Activated CD4-positive, alpha-beta memory T cell treated with anti-CD3 and anti-CD28 coated beads for 36 hours (primary cell): ENCODE measurements at places on chromosomes 3 and 15.

GRCh38 chr15:75685195-75685594 lies 27.5 kb downstream of the CSPG4 start:
- DNase-seq, result no peak

- DNase-seq, result no peak
Observed at GRCh38 chr3:132659000-132659364, 627 bp downstream of the ACAD11 start.

GRCh38 chr3:123656691-123657090 lies 71.8 kb upstream of the HACD2 start:
- no peak for DNase-seq

DNA sequence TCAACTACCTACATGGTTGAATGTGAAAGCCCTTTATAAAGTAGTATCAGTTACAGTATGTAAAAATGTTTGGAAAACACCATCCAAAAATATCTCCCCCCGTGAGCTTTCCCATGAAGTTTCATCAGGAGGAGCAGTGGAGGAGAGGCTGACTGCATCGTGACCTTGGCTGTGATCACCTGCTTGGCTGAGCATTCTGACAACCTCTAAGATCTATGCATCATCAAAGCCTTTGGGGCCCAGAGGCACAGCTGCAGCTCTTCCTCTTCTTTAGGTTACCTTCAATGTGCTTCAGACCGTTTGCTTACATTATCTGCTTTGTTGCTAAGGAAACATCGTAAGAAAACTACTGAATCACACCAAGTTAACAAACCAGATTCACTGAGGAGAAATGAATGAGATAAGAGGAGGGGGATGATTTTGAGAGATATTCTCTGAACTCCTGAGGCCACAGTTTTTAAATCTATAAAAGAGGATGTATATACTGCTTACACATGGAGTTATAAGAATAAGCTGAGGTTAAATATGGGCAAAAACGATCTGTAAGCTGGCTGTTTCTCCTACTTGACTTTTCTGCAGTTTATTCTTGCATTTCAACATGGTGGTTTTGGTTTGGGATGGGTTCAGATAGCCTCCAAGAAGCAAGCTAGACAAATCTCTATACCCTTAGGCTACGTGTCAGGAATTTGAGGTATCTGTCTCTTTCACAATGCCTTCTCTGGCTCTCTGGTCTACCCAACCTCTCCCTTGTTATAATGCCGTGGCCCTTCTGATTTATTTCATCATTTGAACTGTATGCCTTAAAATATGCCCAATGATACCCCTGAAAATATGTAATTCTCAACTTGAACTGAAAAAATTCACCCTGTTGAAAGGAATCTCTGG lies 4.0 kb downstream of the GCSAM start:
- peak; percentile 73 for DNase-seq

DNA sequence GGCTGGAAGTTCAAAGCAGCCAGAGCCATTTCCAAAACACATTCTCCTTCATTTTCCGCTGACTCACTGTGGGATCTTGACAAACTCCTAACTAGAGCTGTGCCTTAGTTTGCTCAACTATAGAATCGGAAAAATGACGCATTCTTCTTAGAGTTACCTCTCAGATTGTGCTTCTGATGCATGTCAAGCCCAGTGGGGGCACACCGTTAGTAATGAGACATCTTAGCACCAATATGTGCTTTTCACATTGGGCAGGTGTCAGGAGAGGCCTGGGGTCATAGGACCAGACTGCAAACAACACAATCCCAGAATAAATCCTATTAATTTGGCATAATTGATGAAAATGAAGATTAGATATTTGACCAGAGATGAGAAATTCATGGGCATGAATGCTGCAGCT lies 71.3 kb upstream of the UBE3A start:
- no peak for DNase-seq

DNA sequence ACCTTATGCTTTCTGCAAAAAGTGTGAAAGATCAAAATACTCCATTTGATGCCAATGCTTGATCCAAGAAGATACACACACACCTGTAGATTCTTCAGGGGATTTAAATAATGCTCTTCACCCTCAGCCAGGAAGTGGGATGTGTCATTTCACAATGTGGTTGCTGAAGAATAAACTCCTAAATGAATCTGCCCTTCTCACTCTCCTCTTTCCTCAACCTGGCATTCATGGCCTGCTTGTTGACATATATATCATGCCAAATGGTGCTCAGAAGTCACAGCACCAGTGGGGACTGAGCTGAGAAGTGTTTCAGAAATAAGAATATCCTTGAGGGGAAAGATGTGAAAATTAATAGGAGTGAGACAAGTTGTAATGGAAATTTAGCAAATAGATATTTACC lies 146.6 kb upstream of the ARHGEF26 start:
- DNase-seq, result no peak

GRCh38 chr15:68028137-68028887 lies 25.8 kb upstream of the PIAS1 start:
- no peak for DNase-seq

DNA sequence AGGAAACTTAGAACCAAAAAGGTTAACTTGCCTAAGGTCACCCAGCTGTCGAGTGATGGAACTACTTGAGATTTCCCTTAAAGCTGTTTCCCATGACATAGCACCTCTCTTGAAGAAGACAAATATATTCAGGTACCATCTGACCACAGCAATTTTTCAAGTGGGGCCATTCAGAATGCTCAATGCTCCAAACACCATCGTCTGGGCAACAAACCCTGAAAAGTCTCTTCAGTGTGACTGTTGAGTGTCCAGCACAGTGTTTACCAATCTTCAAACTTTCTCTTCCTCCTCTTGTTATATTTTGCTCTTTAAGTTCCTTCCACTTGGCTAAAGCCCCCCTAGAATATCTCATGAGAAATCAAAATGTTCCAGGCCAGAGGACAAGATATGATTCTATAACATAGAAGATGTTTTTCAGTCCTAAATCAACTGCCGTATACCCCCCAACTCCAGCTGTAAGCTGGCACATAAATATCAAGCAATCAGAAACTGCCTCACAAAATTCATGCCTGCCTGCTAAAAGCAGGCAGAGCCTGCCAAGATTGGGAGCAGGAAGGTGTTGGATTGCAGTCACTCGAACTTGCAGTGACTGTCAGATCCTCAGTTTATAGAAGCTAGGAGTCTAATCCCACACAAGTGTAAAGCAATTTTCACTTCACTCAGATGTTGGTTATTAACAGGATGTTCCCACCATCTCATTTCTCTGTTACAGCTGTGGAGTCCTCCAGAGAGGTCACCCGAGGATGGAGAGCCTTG lies 230.5 kb upstream of the MRPL3 start:
- DNase-seq, result no peak

GRCh38 chr3:186044968-186045367 lies 63.9 kb downstream of the ETV5 start:
- no peak for DNase-seq
